ENCODE measurements at places on chromosomes 1 and 21.

DNA sequence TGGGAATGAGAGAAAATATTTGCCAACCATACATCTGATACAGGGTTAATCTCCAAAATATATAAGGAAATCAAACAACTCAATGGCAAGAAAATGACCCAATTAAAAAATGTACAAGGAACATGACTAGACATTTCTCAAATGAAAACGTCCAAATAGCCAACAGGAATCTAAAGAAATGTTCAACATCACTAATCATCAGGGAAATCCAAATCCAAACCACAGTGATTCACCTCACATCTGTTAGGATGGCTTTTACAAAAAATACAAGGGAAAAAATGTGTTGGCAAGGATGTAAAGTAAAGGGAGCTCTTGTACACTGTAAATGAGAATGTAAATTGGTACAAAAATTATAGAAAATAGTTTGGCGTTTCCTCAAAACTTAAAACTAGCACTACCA lies 54.7 kb upstream of the ZRANB2 start:
- no peak for DNase-seq

GRCh38 chr1:232417636-232418248 lies 212.2 kb downstream of the SIPA1L2 start:
- no peak for DNase-seq

DNA sequence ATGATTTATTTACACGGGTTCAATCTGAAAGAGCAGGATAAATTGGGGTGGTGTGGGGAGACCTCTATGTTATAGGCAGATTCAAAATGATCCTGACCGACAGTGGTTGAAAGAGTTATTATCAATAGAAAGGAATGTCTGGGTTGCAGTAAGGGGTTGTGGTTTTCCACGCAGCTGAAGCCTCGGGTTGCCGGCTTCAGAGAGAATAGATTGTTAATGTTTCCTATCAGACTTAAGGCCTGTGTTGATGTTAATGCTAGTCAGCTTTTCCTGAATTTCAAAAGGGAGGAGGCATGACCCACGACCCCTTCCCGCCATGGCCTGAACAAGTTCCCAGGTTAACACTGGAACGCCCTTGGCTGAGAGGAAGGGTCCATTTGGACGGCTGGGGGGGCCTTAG lies 2.2 kb upstream of the UBE2J2 start:
- DNase-seq: no peak

GRCh38 chr1:66137235-66137634 lies 344.5 kb downstream of the PDE4B start:
- no peak for DNase-seq

DNA sequence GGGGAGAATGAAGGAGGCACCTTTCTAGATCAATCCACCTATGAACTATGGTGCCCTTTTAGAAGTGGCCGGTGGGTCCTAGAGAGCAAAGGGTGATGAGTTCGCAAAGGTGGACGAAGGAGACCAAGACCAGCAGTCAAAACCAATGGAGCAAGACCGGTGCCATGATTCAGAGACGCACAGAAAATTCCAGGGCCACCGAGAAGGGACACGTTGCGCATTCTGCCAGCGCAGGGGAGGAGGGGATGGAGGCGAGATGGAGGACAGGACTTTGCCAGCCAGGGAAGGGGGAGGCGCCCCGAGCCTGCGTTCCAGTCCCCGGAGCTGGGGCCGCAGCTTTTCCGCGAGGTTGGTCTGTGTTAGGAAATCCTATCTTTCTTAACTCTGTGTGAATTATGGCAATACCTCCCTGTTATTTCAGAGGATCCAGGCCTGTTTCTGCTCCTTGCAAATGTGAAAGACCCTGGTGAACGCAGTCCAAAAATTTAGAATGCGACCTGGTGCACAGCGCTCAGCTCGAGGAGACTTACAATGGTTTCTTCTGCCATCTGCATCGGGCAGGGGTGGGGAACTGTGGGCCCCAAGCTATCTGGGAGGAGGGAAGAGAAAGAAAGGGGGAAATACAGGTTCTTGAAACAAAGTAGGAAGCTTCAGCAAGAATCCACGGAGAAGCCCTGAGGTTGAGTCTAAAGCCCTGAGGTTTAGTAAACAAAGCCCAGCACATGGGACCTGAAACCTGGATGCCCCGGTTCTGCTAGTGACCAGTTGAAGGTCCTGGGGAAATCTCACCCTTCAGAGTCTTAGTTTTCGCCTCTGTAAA lies 129.4 kb downstream of the MRPS6 start:
- DNase-seq: peak; percentile 18

DNA sequence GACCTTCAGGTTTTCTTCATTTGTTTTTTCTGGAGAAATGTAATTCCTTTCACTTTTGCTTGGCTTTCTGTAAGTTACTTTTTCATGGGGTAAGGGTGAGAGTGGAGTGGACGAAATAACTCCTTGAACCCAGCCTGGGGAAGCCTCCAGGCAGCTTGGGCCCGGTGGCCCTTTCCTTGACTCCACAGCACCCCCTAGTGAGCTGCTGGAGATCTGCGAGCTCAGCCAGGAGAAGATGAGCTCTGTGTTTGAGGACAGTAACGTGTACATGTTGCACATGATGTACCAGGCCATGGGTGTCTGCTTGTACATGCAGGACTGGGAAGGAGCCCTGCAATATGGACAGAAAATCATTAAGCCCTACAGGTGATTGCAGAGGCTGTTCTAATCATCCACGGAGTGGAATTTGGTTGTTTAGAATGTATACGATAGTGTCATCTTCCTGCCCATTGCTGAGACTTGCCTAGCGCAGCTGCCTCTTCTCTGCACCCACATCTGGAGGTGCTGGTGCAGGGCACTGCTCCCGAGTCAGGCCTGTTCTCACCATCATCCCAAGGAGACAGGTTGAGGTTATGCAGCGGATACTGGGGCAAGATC lies 51.0 kb downstream of the SMYD2 start:
- peak; percentile 68 for DNase-seq

Measured in HTR-8/SVneo (cell line).